ENCODE measurements at places on chromosomes 16 and 17.

- DNase-seq = no peak
Observed at GRCh38 chr17:58492238-58493121, 4.3 kb upstream of the HSF5 start.

- DNase-seq = no peak
Observed at GRCh38 chr17:66769911-66770310, 65.0 kb upstream of the CACNG5 start.

GRCh38 chr17:29483503-29483902 lies 83.3 kb downstream of the ABHD15 start:
- no peak for DNase-seq

DNA sequence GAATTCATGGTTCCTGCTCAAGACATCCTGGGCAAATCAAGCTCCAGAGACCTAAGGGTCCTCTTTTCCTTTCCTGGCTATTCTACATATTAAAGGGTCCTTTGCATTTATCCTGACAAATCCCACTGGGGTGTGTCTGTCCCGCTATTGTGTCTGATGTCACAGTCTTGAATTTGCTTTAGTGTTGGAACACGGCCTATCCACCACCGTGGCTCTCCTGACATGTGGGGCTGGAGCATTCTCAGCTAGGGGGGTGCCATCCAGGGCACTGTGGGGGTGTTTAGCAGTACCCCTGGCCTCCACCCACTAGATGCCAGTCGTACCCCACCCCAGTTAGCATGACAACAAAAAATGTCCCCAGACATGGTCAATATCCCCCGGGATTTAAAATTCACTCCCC lies 92.9 kb downstream of the IRF8 start:
- DNase-seq = no peak

DNA sequence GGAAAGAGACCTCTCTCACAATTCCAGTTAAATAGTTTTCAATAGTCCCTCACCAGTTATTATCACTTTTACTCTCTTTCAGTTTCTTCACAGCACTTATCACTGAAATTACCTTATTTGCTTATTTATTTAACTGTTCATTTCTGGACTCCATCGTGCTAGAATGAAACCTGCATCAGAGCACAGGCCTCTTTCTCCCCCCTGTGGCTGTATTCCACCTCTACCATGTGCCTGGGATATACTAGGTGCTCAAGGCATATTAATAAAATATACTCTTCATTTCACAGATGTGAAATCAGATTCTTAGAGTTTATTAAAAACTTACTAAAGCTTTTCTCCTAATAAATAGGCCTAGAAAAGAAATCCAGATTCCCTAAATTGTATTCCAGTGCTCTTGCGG lies 308.9 kb upstream of the MON1B start:
- no peak for DNase-seq

- DNase-seq = no peak
Observed at GRCh38 chr17:43756201-43756600, 2.4 kb downstream of the SOST start.

GRCh38 chr16:87790292-87791100 lies 24.7 kb upstream of the KLHDC4 start:
- peak; percentile 32 for DNase-seq

GRCh38 chr16:17448640-17449638 lies 21.8 kb downstream of the XYLT1 start:
- DNase-seq = no peak

DNA sequence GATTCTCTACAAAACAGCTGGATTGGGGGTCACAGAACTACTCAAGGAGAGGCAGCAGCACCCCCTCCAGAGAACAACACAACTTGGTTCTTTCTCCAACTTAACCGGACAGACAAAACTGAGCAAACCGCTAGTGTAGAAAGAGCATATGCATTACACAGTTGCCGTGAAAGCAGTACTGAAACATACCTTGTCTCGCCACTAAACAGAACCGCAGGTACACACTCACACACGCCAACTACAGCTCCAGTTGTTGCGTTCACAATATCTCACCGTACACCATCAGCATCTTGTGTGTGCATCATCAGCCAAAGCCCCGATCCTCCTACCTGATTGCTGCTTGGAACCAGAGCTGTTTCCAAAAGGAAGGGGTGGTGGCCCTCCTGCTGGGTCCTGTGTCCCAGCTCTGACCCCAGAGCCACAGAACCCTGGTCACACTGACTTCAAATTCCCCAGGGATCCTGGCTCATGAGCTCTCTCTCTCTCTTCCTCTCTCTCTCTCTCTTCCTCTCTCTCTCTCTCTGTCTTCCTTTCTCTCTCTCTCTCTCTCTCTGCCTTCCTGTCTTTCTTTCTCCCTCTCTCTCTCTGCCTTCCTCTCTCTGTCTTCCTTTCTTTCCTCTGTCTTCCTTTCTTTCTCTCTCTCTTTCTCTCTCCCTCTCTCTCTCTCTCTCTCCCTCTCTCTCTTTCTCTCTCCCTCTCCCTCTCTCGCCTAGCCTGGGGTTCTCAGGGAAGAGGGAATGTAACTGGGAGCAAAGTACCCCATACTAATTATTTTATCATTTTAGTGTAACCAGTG lies 8.4 kb downstream of the PIMREG start:
- DNase-seq = no peak

GRCh38 chr17:45368651-45369050 lies 51.8 kb upstream of the MAP3K14 start:
- DNase-seq = no peak

DNA sequence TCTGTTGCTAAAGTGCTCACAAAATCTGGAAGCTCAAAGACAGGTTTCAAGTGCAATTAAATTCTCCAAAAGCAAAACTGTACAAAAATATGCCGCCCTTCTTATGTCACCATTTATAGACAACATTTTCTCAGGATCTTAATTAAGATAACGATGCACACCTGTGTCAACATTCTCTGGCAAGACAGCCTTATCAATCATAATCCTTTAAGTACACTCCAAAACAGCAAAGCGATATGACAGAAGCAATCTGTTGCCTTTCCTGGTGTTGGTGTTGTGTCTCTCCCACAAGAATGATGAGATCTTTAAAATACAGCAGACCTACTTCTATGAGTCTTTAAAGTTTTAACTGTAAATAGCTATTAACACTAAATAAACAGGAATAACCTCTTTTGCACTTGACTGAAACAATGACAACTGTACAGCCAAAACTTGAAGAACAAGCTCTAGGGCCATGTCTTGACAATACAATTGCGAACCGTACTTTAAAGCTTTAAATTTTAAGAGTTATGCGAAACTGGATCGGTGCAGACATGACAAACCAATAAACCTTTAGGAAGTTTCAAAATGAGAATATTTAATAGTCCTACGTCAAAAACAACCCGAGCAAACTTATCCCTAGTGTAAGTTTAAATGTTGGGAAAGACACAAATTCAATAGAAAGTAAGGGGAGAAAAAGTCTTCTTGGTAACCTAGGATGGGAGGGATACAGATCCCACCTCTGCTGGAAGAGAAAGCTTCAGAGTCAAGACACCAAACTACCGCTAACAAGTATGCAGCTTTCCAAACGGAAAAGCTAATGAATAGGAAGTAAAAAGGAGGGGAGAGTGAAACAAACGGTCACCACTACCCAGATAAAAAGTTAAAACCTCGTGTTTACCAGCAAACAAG lies 3.3 kb upstream of the IRX5 start:
- no peak for DNase-seq

DNA sequence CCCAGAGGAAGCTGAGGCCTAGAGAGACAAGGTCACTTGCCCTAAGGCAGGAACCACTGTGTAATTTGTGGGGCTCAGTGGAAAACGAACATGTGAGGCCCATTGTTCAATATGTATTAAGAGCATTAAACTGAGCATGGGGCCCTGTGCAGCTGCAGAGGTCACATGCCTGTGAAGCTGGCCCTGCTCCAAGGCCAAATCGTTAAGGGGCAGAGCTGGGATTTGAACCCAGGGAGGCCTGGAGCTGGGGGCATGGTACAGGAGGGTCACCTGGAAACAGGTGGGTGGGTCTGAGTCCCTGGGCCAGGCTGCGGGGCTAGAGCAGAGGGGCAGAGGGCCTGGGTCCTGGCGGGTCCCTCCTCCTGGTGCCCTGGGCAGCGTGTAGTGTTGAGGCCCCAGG lies 19.7 kb downstream of the C16orf74 start:
- DNase-seq = no peak

- no peak for DNase-seq
Observed at GRCh38 chr17:47804461-47804860, 17.1 kb downstream of the OSBPL7 start.

- DNase-seq = no peak
Observed at GRCh38 chr17:19533718-19534561, at the start of gene SLC47A1. Gene SLC47A1, plus strand, starts transcription at chr17:19533854. Its CDS starts 86 bp downstream, at chr17:19533940.

- DNase-seq = no peak
Observed at GRCh38 chr16:49980166-49980565, 44.9 kb upstream of the CNEP1R1 start.

GRCh38 chr17:81277946-81278693 lies 17.0 kb downstream of the SLC38A10 start:
- DNase-seq = no peak

Measured in RCC 7860 (cell line).